ENCODE measurements at places on chromosomes 11 and 22. TPM values are rescaled to one million over a fixed set of nuclear protein-coding genes. Genes with fewer than 3 reads are reported as not detected.

Gene C1QTNF4
- 1.1 TPM for total RNA-seq

Gene SMTNL1
- not detected for total RNA-seq

Gene TTC17
- 95.4 TPM for total RNA-seq

Gene KCNJ5
- not detected for total RNA-seq

Gene ZFTA
- total RNA-seq = 1.1 TPM

Gene CRYBB2
- not detected for total RNA-seq

Gene VWA5A
- 4.7 TPM for total RNA-seq

Gene NPTXR
- 2.6 TPM for total RNA-seq

Gene TCN2
- total RNA-seq = 0.55 TPM
